ENCODE measurements at places on chromosomes 12 and 14. TPM values are rescaled to one million over a fixed set of nuclear protein-coding genes. Genes with fewer than 3 reads are reported as not detected.

The HPD gene
- 17.4 TPM for total RNA-seq

The KCNJ8 gene
- 30.9 TPM for total RNA-seq

The CAND1 gene
- total RNA-seq, result 111 TPM

The OVCH1 gene
- total RNA-seq, result 0.46 TPM

The CFAP54 gene
- 1.2 TPM for total RNA-seq

The RND1 gene
- total RNA-seq, result 0.29 TPM

The PIWIL1 gene
- not detected for total RNA-seq

The LUM gene
- 361 TPM for total RNA-seq

The ADAM21 gene
- not detected for total RNA-seq

DNA sequence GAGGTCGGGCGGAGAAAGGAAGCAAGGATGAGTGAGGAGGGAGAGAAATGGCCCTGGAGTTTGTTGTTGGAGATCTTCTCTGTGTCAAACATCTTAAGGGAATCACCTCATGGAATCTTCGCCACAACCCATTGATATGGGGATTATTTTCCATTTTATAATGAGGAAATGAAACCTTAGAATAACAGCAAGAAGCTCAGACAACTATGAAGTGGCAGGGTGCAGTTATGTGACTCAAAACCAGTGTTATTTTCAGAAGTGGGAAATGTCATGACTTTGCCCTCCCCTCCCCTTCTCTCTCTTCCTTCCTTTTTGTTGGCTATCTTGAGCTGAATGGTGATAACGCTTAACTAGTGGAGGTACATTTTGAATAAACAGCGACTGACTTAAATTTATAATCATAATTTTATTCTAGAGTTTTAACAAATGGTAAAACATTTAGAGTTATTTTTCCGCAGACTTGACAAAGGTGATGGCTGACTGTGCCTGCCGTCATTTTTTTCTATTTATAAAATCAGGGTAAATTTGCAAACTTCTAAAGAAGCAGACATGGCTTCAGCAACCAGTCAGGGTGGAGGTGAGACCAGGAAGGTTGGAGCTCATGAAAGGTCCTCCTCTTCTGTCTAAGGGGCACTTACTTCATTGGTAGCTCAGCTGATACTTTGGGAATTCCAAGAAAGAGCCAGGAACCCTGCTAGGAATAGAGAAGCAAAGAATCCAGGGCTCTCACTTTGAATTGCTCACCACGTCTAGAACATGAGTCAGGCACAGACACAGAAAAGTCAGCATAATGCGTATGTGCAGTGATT, 232.4 kb downstream of the RGS6 start:
- no peak for DNase-seq

GRCh38 chr12:58138424-58138823, 197.1 kb downstream of the ATP23 start:
- no peak for DNase-seq

- DNase-seq, result no peak
Observed at GRCh38 chr14:91311284-91311662, 66.8 kb upstream of the GPR68 start.

DNA sequence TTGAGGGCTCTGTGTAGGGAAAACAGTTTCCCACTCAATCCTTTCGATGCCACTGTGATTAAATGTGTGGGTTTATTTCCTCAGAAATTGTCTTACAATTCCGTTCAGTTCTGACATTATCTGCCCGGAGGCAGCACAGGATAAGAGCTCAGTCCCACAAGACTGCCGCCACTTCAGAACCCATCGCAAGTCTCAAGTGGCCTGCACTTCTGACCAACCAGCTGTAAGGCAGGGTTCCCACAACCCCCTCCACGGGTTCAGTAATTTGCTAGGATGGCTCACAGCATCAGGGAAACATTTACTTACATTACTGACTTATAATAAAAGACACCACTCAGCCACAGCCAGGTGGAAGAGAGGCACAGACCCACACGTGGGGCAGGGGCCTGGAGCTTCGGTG, 17.2 kb downstream of the BDKRB2 start:
- DNase-seq, result no peak

DNA sequence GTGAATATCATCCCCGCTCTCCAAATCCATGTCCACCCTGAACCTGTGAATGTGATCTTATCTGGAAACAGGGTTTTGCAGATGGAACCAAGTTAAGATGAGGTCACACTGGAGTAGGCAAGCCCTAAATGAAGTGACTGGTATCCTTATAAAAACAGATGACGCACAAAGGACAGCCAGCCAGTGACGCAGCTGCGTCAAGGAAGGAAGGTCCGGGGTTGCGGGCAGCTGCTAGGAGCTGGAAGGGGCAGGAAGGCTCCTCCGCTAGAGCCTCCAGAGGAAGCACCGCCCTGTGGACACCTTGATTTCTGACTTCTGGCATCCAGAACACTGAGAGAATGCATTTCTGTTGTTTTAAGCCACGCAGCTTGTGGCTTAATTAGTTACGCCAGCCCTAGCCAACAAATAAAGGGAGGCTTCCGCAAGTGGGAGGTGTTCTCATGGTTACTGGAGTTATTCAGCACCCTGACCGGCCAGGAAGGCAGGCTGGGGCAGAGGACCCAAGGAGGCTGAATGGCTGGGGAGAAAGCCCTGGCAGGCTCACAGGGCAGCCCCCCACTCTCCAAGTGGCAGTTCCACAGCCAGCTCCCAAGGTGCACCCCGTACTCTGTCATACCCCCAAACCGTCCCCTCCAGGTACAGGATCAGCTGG, 127.6 kb upstream of the NCOR2 start:
- no peak for DNase-seq

DNA sequence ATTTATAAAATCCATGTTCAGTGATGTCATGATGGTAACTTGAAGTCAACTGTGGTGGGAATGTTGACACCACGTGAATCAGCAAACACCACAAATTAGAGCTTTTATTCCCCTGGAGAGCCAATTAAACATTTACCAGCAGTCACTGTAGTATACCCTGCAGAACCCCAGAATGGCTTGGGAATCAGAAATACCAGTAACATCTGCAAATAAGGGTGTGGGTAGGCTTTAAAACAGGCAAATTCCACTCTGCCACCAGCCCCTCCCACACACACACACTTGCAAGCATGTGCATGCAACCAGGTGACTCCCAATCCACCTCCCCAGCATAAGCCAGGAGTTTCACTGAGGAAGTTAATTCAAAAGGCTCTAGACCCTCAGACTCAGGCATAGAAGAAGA, 63.6 kb upstream of the TMEM263 start:
- no peak for DNase-seq

- DNase-seq, result peak; percentile 56
Observed at GRCh38 chr12:52699373-52699772, 4.0 kb downstream of the KRT77 start.

DNA sequence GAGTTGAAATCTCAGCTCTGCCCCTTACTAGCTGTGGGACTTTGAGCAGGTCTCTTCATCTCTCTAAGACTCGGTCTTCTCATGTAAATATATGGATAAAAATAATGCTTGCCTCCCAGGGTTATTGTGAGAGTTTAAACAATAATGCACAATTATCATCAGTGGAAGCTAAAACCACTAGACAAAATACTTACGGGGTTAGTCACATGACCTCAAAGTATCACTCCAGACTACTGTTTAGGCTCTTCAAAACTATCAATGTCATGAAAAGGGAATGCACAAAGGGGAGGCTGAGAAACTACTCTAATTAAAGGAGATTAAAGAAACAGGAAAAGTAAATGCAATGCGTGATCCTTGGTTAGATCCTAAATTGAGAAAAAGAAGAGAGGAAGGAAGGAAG, 24.5 kb upstream of the TSPAN11 start:
- no peak for DNase-seq

- no peak for DNase-seq
Observed at GRCh38 chr12:18578191-18578590, 159.6 kb downstream of the PLCZ1 start.

GRCh38 chr14:55221968-55222367, 30.6 kb upstream of the DLGAP5 start:
- DNase-seq, result no peak

- DNase-seq, result no peak
Observed at GRCh38 chr14:72619881-72620280, 274.0 kb downstream of the DPF3 start.

DNA sequence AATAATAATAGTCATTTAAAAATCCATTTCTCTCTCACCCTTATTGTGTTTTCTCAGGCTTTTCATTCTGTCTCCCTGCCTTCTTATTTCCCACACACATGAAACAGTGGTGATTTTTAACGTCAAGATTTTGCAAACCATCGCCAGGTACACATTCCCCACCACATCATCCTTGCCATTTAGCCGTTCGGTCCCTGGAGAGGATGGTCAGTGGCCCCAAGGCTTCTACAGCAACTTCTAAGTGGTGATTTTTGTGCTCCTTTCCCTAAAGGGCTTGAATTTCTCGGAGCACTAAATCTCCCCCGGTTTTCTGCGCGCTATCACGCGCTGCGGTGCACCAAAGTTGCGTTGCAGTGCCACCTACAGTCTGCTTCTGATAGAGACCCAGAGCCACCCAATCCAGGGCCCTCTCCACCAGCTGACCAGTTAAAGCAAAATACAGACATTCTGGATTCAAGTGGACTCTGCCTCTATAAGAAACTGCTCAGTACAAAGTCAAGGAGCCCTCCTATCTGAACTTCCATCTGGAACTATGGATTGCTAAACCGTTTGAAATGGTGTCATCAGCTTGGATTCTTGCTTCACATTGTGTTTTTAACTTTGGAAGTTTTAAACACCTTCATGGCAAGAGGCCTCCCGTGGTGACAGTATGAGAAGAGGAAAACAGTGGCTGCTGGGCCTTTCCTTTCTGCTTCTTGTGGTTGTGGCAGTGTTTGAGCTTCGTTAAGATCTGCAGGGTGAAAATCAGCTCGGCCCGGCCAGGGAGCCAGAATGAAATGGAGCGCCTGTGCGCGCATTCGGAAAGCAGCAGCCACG, 234.0 kb downstream of the SPTSSA start:
- peak; percentile 81 for DNase-seq

GRCh38 chr12:62635649-62636048, 169.0 kb downstream of the MON2 start:
- DNase-seq, result no peak

DNA sequence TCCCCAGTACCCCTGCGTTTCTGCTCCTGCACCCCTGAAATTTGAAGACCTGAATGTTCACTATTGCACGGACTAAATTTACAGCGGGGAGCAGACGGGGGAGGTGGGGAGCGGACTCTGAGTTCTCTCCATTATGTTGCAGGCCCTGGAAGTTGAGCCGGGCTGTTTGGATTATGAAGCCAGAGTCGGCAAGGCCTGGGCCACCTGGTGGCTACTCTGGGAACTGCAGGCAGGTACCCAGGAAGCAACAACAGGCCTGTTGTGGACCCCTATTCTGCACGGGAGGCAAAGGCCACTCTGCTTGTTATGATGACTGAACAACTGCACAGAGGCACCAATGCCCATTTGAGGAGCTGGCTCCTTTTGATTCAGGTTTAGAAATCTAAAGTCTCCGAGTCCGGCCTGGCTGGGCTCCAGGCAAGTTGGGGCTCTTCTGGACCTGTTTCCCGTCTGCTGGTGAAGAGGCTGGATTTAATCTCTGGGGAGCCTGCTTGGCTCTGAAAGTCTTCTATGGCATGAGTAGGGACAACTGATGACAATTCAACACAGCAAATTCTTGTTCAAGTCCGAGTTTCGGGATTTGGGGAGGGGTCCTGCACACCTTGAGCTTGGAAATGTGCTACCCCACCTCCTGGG, 34.1 kb upstream of the FAM181A start:
- peak; percentile 91 for DNase-seq

DNA sequence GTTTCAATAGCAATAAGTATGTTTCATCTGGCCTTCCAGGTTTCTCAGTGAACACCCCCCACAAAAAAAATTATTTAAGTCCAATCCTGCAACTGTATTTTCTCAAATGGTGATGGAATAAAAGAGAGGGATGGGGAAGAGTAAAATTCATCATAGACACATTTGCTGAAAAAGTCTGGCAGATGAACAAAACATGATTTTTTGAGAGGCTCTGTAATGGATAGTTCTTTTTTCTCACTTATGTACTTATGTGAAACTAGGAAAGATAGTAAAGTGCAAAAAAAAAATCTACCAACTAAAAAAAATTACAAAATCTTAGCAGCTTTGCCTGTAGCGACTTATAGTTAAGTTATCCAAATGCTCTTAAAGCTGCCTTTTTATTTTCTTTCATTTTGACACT, 412.4 kb downstream of the FOXG1 start:
- no peak for DNase-seq

DNA sequence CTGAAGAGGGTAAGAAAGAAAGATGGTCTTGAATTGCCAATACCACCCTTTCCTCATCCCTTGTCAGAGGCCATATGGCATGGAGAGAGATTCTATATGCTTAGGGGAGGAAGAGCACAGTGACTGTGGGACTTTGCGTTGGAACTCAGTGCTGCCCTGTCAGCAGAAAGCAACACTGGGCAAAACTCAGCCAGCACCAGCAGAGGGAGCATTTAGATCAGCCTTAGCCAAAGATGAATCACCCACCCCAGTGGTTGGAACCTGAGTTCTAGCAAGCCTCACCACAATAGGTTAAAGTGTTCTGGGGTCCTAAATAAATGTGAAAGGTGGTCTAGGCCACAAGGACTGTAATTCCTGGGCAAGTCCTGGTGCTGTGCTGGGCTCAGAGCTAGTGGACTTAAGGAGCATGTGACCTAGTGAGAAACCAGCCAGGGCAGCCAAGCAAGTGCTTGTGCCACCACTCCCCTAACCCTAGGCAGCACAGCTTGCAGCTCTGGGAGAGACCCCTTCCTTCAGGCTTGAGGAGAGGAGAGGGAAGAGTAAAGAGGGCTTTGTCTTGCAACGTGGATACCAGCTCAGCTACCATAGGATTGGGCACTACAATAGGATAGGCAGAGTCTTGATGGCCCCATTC, 11.4 kb upstream of the BCAT1 start:
- no peak for DNase-seq

DNA sequence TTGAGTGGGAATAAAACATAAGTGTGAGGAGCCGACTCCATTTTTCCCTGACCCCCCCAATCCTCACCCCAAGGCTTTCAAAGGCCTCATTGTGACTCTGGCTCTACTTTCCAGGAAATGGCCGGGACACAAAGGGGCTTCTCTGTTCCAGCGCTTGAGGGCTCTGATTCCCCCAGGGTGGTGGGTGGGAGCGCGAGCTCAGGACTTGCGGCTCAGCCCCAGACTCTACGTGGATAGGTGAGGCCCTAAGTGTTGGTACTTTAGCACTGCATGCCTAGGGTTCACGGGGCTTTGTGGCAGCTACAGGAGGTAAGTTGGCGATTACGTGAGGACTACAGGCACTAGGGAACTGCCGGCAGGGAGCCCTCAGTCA, 553 bp downstream of the CNPY2 start:
- no peak for DNase-seq

DNA sequence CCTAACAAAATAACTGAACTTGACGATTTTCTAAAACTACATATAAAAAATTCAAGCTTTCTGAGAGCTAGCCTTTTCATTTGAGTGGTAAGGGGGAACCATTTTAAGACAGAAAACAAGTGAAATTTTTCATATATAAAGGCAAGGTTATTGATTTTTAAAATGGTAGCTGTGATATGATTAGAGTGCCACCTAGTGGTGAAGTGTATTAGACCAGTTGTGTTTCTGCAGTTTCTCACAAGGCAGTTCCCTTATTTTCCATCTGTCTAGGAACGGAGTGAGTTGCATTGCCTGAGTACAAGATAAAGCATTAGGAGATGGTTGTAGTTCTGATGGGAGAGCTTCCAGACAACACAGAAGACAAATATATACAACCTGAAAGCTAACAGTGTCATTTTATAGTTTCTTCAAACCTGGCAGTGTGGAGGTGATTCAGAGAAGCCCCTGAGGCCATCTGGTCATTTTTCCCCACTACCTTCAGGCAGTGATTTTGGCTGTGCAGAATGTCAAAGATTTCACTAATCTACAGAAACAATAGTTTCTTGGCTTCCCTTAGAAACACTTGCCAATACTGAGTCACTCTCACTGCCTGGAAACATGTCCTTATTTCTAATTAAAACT, 180.8 kb downstream of the C12orf50 start:
- no peak for DNase-seq
